ENCODE measurements at places on chromosomes 16 and 17.
A peak's percentile ranks its signal among the peaks of the same experiment; 100 is the strongest.

DNA sequence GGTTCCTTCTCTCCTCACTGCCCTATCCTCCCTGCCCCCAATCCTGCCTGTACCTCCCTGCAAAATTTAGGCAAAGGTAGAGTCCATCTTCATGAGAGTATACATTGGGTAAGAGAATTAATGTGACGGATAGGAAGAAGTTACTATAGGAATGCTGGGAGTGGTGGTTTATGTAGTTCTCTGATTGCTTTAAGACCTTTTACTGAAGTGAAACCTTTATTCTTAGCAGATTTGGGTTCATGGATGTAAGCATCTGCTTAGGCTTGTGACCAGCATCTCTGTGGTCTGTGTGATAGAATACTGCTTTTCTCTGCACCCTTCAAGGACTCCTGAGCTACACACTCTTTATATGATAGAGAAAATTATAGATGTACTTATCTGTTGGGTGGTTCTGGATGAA is 127.3 kb downstream of the PRKCA start:
- DNase-seq: no peak

DNA sequence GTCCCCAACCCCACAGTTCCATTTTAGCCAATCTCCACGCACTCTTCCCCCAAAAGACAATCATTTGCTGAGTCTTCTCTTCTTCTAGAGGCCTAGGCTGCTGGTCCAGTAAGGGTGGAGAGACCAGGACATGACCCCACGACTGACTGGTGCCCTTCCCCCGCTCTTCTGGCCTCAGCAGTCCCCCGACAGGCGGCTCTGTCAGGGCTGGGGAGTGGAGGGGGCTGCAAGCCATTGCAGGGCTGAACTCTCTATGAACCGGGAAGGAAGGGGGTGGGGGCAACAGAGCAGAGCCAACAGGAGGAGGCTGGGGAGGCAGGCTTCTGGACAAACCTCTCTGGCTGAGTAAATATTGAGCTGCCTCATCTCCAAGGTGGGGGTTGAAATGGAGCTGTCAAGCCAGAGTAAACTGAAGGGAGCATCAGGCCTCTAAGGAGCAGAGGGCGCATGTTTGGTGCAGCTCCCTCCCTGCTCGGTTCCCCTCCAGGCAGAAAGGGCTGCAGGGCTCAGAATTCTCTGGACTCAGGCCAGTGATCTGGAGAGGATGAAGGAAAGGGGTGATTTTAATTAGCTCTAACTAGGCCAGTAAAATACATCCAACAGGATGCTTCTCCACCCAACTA is 8.7 kb downstream of the HOXB1 start:
- DNase-seq: peak; percentile 95

- no peak for DNase-seq
Measured at GRCh38 chr17:30579610-30580315, 102.6 kb downstream of the GOSR1 start.

DNA sequence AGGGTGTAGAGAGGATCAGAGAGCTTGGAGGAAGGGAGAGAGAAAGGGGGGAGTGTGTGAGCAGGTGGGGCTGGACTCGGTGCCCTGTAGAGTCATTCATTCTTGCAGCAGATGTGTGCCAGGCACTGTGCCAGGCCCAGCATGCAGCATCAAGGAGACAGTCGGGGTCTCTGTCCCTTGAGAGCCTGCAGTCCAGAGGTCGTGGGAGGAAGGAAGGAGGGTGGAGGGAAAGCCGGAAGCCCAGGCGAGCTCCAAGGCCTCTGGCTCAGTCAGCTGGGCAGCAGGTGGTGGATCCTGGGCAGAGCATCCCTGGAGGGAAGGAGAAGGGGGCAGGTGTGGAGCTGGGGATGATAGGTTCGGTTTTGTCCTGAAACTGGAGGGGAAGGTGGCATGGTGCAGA is 27.5 kb downstream of the EPN2 start:
- no peak for DNase-seq

GRCh38 chr16:89481356-89481955 is 8.9 kb downstream of the ANKRD11 start:
- DNase-seq: no peak

DNA sequence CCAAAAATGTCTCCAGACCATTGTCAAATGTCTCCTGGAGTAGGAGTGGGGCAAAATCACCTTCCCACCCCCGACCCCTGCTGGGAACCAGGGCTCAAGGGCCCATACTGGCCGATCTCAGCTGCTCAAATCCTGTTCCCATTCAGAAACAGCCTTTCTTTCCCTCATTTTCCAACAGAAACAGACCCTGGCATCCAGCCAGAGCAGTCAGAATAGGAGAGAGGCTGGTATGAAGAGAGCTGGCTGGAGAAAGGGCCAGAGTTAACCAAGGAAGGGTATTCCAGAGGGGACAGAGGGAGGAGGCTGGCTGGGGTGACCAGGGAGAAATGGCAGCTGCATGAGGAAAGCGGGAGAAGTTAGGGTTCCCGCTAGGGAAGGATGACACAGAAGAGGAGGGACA is 199.1 kb downstream of the XYLT1 start:
- DNase-seq: no peak

DNA sequence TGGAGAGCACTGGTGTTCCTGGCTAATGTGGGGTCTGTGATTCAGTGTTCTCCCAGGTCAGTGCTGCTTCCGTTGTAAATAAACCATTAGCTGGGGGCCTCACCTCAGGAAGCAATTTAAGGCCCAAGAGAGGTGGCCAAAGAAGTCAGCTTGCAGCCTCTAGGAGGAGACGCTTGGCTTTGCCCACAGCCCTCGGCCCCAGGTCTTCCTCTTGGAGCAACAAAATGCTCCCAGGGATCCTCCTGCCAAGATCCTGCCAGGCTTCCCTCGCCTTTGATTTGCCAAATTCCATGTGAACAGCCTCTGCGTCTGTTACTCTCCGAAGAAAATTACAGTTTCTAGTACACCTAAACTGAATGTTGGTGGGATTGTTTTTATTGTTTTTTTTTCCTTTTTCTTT is 62.4 kb upstream of the TBX2 start:
- DNase-seq: no peak

DNA sequence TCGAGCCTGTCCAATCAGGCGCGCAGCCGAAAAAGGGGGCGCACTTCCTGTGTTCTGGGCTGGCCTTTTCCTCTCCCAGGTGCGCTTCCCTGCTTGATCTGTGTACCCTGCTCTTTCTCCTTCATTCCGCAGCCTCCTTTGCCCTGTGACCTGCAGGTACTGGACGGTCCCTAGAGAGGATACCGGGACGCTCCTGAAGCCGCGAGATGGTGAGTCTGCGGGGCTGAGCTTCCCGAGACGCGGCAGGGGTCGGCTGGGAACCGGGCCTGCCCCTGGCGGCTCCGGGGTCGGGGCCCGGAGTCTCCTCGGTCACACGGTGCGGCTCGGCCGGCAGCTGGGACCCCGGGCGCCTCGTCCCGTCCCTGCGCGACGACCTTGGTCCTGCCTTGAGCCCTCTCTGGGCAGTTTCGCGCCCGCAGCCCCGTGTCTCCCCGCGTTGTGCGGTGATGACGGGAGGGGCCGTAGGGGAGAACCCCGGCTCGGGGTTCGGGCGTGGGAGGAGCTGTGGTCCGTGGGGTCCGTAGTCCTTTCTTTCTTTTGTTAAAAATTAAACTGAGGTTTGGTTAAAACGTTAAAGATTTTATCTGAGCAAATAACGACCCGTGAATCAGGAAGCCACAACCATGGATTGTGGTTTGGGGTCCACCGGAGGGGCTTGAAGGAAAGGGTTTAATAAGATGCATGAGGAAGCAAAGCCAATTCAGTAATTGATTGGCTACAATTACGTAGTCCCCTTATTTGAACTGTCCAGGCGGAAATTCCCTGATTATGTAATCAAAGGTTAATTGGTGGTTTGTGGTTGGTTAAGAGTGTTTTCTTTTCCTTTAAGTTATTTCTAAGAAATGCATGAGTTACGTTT is 172.8 kb upstream of the ZNF267 start:
- no peak for DNase-seq

- DNase-seq: no peak
Measured at GRCh38 chr16:49631187-49632041, 224.5 kb downstream of the ZNF423 start.

GRCh38 chr16:28494121-28494851 is at the start of gene APOBR:
TSS of gene APOBR (plus strand) at chr16:28494643. CDS start at chr16:28494682, 39 bp downstream.
- DNase-seq: no peak

DNA sequence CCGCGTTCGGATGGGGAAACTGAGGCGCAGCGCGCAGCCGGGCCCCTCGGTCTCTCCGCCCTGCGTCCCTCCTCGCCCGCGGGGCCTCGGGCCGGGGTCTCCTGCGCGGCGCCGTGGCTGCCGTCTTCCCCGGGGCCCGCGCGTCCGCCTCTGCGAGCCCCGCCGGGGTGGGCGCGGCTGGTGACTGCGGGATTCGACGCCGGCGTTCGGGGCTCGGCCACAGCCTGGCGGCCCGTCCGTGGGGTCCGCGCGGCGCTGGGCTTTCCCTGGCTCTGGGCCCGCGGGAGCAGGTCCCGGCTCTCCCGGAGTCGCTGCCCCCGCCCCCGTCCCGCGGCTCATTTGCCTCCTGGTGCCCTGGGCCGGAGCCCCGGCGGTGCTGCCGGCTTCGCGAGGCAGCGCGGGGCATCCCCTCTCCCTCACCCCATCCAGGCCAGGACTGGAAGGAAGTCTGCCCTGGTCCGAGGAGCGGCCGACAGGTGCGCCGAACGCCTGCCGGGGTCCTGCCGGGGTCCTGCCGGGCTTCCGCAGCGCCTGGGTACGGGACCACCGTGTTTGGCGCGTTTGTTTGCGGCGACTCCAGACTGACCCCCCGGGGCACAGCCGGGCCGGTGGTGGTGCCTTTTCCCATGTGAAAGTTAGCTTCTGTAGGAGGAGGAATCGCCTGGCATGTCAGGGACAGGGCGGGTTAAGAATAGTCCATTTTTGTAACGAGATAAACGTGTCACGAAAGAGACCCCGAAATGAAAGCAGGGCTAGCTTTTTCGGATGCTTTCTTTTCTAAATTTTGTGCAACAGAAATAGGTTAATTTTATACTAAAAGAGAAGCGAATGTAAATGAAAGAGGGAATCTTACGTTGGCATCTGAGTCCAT is 671 bp downstream of the CHMP6 start:
- no peak for DNase-seq

GRCh38 chr17:27265333-27265732 is 28.6 kb upstream of the WSB1 start:
- DNase-seq: peak; percentile 64

DNA sequence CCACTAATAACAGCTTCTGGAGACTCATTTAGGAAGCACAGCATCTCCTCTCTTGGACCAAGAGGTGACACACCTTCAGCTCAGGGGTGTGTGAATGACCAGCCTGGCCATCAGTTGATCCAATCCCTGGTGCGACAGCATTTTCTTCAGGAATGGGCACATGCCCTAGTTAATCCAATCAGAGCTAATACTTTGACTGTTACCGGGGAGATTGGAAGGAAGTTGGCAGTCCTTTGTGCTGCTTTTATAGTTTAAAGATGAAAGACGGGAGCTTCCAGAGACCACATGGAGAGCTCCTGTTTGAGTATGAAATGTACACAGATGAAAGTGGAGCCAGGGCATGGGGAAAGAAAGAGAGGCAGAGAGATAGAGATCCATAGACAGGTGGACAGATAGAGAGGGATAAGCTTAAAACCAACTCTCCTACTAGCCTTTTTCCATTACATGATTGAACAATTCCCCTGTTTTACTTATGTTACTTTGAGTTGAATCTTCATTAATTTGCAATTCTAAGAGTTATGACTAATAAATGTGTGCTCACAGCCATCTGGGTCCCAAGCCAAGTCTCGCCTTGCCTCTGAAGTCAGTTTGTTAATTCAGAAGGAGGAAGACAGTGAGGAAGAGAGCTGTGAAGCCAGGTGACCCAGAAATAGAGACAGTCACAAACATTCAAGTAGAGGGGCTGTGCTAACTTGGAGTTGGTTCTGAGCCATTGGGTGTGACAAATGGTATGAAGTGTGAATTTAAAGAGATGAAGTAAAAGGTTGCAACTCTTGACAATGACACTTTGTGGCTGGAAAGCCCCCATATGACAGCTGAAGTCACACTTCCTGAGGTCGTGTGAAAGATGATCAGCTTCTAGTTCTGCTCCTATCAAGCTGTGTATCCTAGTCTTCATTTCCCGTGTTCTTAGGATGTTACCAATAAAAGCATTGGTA is 120.0 kb upstream of the GOT2 start:
- DNase-seq: no peak

- DNase-seq: no peak
Measured at GRCh38 chr17:37614391-37614790, 5.2 kb upstream of the SYNRG start.

DNA sequence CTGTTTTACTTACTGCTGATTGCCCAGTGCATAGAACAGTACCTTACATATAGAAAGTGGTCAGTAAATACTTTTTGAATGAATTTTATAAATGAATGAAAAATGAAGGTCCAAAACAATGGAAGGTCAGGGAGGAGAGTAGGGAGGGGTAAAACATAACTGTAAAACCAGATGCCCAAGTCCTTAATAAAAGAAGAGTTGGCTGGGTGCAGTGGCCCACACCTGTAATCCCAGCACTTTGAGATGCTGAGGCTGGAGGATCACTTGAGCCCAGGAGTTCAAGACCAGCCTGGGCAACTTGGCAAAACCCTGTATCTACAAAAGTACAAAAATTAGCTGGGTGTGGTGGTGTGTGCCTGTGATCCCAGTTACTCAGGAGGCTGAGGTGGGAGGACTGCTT is 108.2 kb downstream of the BRIP1 start:
- DNase-seq: no peak

DNA sequence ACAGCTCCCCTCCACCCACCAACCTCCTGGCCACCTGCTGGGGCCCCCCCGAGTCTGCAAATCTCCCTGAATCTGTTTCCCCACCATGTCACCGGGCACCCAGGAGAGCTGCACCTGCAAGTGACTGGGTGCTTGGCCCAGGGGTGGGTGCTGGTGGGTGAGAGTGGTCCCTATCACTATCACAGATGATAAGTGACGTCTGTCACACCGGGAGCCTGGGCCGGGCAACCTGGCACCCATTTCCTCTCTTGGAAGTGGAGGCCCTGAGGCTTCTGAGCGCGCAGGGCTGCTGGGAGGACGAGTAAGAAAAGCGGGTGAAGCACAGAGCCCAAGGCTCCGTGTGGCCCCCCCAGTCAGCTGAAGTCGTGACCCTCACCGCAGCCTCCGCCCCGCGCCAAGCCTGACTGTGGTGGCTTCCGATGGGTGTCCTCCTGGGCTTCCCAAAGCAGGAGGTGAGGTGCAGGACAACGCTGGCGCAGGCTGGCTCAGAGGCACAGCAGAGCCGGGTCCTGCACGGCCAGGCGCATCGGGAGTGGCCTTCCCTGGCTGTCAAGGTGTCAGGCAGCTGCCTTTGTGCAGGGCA is 21.0 kb upstream of the ACSF3 start:
- DNase-seq: no peak

DNA sequence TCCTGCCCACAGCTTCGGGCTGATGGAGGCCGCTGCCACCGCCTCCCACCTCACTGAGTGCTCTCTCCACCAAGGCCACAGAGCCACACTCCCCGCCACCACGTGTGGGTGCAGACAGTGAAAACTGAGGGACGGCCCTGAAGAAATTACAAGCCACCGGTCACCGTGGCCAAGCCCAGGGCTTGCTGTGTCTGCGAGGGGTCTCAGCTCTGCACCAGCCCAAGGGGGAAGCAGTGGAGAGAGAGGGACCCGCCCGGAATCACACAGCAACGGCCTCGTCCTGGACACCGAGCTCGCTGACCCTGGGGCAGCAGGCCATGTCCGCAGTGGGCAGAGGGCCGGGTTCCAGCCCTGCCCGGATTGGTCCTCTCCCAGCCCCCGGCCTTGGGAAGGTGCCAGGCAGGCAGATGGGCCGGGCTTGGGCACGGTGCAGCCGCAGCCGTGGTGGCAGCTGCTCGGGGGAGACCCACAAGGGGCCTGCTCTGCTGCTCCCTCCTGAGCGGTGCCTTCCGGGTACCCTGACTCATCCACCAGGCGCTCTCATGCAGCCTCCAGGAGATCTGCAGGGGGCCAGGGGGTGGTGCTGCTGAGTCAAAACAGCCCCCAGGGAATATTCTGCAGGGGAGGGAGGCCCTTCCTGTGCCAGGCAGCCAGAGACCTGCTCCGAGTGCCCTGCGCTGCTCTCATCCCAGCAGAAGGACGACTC is 52.0 kb downstream of the CBFA2T3 start:
- peak; percentile 61 for DNase-seq

Measured in A549 (cell line).